HepG2 (cell line): ENCODE measurements at places on chromosomes 2 and 18.
A peak's percentile ranks its signal among the peaks of the same experiment; 100 is the strongest.

DNA sequence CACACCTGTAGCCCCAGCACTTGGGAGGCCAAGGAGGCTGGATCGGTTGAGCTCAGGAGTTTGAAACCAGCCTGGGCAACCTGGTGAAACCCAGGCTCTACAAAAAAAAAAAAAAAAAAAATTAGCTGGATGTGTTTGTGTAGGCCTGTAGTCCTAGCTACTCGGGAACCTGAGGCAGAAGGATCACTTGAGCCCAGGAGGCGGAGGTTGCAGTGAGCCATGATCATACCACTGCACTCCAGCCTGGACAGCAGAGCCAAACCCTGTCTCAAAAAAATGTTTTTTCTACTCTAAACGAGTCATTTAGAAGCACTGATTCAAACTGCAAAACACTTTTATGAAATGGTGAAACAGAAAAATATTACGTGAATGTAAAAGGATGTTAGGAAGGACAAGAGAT is 69.1 kb upstream of the SLC39A10 start:
- DNase-seq: no peak

- DNase-seq: no peak
Measured at GRCh38 chr18:64240316-64240715, 91.4 kb upstream of the LINC00305 start.

DNA sequence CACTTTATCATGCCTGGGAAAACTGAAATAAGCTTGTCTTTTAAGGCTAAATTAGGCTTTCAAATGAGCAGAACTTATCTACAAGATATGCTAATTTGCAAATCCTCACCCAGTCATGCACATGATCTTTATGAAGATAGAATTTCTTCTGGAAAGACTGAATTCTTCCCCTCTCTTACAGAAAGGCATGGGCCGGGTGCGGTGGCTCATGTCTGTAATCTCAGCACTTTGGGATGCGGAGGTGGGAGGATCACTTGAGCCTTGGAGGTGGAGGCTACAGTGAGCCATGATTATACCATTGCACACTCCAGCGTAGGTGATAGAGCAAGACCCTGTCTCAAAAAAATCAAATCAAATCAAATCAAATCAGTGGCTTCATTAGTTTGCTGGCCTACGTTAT is 11.7 kb upstream of the FOXI3 start:
- DNase-seq: no peak

- no peak for DNase-seq
Measured at GRCh38 chr18:6566338-6566911, 151.7 kb upstream of the L3MBTL4 start.

GRCh38 chr2:147469471-147469870 is 375.4 kb upstream of the ACVR2A start:
- no peak for DNase-seq

- peak; percentile 81 for DNase-seq
Measured at GRCh38 chr18:62388855-62389760, 64.0 kb downstream of the TNFRSF11A start.

GRCh38 chr2:118251427-118251826 is 163.2 kb downstream of the INSIG2 start:
- no peak for DNase-seq

DNA sequence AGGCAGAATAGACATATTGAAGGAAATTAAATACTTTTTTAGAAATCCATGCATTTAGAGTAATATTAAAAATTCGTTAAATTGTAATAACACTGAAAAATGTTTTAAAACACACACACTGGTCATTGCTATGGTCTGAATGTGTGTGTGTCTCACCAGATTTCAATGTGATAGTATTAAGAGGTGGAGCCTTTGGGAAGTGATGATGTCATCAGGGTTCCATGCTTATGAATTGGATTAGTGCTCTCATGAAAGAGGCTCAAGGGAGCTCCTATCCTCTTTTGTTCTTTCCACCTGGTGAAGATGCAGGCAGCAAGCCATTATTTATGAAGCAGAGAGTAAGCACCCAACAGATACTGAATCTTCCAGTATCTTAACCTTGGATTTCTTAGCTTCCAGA is 441.8 kb downstream of the CDH2 start:
- DNase-seq: no peak

DNA sequence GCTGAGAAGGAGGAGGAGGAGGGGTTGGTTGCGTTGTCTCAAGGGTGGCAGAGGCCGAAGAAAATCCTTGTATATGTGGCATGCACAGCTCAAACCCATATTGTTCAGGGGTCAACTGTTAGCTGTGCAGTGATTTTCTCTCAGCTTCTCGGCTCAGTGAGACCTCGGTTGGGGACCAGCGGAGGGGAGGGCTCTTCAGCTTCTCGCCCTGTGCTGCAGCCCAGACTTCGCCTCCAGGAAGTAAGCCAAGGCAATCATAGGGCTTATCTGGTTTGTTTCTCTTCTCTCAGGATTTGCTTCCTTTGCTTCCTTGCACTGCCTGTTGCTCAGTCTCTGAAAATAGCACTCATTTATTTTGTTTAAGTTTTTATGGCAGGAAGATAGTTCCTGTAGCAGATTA is 85.5 kb downstream of the SOWAHC start:
- no peak for DNase-seq

DNA sequence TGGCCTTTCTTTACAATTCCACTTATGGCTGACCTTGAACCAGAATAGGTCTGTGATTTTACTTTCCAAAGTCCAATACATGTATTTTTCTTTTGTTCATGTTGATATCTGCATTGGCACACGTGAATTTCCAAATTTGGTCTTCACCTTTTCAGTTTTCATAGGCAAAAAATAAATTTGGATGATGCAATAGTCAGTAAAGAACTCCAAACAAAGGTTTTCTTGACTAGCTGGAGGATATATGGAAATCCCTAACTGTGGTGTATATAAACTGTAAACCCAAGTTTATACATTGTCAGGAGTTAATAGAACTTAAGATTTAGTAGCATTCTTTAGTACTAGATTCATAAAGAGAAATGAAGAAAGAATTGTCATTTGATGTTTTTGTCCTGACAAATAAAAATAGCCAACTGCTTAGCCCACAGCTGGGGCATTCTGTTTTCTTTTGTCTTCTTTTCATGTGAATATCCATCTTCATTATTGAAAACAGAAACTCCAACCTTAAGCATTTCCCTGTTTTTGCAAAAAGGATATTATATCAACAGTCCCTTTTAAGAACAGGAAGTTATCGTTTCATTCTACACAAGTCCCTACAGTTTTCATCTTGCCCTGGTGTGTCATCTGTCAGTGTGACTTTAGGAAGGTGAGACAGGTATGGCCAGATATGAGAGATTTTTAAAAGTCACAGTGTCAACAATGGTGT is 132.9 kb downstream of the BCL2 start:
- no peak for DNase-seq
